C1 segment of cervical spinal cord (tissue), 14 donors: ENCODE measurements at places on chromosomes 3 and 15.

GRCh38 chr15:80536231-80536630 lies 132.0 kb downstream of the ARNT2 start:
- no peak for DNase-seq

- no peak for DNase-seq
Observed at GRCh38 chr3:45437383-45437782, 49.0 kb downstream of the LARS2 start.

- DNase-seq, result no peak
Observed at GRCh38 chr3:5019411-5020241, 40.4 kb downstream of the BHLHE40 start.

GRCh38 chr3:46429250-46429649 lies 22.2 kb downstream of the CCRL2 start:
- DNase-seq, result no peak

GRCh38 chr15:88331291-88331690 lies 74.8 kb upstream of the NTRK3 start:
- DNase-seq, result no peak

DNA sequence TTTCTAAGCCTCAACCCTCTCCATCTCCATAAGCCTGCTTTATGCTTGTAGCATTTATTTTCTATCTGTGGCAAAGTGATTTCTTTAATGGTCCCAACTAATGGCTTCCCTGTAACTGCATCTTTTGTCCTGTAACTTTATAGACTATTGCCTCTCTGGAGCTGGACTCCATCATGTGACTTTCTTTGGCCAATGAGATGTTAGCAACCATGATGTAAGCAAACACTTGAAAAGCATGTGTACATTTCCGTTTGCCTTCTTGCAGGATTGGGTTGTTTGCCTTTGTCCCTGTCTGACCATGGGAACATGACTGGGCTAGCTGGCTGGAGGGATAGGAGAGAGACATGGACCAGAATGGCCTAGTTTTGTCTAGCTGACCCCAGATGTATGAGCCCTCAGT lies 106.0 kb upstream of the LRIG1 start:
- DNase-seq, result no peak

- no peak for DNase-seq
Observed at GRCh38 chr3:111539351-111540331, 2.4 kb upstream of the CD96 start.

GRCh38 chr3:58576716-58577115 lies 475 bp downstream of the FAM107A start:
- DNase-seq, result no peak

GRCh38 chr3:11143476-11143875 lies 10.8 kb upstream of the HRH1 start:
- no peak for DNase-seq

- DNase-seq, result no peak
Observed at GRCh38 chr3:47008234-47008796, 28.8 kb downstream of the NBEAL2 start.

- DNase-seq, result peak; percentile 14
Observed at GRCh38 chr3:46660543-46661523, 32.6 kb downstream of the ALS2CL start.

- no peak for DNase-seq
Observed at GRCh38 chr3:99332276-99332675, 306.1 kb upstream of the COL8A1 start.

DNA sequence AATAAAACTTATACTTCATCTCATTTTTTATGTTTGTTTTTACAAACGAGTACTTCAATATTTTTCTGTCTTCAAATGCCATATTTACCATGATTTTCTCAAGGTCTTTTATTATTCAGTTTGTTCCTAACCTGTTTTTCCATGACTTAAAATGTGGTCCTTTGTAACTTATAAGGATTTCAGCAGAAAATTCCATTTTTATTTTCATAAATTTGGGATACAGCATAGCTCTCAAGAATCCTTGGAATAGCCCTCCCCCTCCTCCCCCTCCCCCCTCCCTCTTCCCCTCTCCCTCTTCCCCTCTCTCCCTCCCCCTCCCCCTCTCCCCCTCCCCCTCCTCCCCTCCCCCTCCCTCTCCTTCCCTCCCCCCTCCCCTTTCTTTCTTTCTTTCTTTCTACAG lies 14.9 kb upstream of the STX19 start:
- no peak for DNase-seq

DNA sequence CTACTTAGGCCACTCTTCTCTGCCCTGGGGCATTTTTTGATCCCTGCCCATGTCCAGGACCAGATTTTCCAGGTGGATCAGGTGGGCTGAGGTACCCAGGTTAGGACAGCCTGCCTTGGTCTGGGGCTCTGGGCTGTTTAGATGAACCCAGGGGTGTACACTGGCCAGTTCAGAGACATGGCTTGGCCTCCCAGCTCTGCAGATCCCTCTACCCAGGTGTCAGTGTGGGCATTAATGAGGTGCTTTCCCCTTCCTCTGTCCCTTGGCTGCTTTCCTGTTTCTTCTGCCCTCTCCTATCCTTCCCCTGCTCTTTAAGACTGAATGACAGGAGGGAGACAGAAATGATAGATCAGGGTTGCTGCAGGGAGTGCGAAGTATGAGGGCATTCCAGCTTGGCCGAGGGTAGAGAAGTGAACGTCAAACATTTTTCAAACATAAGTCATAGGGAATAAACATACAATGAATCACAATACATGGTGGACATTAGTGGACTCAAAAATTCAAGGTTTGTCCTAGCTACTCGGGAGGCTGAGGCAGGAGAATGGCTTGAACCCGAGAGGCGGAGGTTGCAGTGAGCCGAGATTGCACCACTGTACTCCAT lies 30.5 kb downstream of the RTP1 start:
- no peak for DNase-seq

- no peak for DNase-seq
Observed at GRCh38 chr15:63469190-63469589, 35.2 kb upstream of the USP3 start.

DNA sequence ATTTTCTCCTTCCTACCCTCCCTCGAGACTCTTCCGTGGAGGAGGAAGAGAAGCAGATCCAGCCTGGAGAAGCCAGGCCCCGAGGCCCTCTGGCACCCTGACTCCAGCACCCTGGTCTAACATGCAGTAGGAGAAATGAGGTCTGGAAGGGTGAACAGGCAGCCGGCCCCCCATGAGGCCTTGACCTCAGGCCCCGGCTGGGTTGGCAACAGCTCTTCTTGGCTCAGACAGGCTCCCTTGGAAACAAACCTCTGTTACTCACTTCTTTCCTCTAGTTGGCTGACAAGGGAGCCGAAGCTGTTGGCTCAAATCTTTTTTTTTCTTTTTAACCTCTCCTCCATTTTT lies 73.4 kb downstream of the CPN2 start:
- peak; percentile 62 for DNase-seq

GRCh38 chr15:69299451-69299886 lies 757 bp downstream of the PAQR5 start:
- DNase-seq, result no peak

DNA sequence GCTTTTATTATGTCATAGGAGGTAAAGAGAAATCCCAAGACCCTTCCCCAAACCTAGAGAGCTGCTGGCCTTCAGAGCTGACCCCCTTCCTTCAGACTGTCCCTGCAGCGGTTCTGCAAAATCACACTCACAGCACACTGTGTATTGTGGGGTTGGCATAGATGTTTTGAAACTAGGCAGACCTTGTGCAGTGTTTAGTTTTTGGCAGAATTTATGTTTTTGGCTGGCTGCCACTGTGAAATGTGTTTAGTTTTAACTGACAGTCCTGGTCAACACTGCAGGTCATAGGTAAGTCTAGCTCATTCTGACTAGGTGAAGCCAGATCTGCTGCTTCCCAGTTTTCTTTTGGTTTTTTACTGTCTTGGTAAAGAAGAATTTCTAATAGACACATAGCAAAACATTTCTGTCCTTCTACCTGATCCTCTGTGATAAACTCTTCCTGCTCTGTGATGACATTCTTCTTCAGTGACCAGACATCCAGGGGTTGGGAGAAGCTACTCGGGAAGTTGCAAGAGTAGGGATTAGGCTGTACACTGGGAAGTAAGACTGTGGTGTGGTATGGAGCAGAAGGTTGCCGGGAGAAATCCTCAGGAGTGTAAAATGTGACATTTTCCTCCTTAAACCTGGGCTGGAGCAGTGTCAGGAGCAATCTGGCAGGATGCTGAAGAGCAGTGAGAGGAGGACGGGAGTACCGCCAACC lies 209.6 kb upstream of the MCTP2 start:
- no peak for DNase-seq

GRCh38 chr3:114308830-114309229 lies 15.0 kb downstream of the TIGIT start:
- DNase-seq, result no peak

DNA sequence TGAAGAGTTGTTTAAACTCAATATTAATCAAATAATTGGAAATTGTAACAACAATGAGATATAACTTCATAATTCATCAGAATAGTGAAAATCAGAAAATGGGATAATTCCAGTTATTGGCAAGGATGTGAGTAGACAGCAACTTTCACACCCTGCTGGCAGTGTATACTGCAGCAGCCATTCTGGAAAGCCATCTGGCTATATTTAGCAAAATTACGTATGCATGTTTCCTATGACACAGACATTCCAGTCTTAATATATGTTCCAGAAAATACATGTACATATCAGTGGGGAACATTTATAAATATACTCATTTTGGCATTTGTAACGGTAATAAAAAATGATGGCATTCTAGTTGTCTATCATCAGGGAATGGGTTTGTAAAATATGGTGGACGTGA lies 564.1 kb downstream of the GBE1 start:
- DNase-seq, result no peak

- no peak for DNase-seq
Observed at GRCh38 chr3:171327441-171328174, 132.6 kb downstream of the TNIK start.

DNA sequence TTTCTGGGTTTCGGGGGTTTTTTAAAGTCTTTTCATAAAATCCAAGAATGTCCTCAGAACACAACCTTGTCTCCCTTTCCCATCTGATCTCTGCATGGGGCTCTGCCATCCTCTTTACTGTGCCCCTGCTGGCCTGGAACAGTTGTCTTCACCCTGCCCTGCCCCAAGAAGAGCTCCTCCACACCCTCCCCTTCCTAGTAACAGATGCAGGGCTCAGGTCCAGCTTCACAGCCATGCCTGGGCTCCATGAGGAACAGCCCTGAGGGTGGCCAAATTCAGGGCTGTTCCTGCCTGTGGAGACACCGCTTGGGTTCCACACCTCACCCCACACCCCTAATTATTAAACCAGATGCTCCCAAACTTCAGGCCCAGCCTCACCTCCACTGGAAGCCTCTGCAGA lies 12.9 kb upstream of the ULK3 start:
- DNase-seq, result no peak

- DNase-seq, result no peak
Observed at GRCh38 chr3:39413691-39414420, 7.3 kb downstream of the RPSA start.

- DNase-seq, result no peak
Observed at GRCh38 chr3:127471142-127471541, 119.4 kb downstream of the TPRA1 start.

DNA sequence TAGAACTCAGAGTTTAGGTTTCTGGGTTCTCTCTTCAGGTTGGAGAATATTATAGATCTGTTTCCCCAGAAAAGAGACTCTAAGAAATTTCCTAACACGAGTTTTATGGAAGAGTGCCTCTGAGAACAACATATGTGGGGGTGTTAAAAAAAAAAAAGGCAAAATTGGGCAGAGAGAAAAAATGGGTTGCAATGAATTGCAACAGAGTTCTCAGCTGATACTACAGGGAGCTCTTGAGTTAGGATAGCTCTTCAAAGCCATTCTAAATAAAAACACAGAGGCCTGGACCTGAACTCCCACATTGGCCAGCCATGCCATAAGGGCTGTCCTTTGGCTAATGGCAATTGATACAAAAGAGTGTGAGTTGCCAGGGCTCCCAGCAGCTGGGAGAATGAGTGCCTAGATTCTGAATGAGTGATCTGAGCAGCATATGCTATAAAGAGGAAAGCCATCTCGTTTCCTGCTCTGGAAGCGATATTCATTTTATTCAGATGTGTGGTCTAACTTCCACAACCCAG lies 20.1 kb upstream of the UBE2E2 start:
- no peak for DNase-seq

DNA sequence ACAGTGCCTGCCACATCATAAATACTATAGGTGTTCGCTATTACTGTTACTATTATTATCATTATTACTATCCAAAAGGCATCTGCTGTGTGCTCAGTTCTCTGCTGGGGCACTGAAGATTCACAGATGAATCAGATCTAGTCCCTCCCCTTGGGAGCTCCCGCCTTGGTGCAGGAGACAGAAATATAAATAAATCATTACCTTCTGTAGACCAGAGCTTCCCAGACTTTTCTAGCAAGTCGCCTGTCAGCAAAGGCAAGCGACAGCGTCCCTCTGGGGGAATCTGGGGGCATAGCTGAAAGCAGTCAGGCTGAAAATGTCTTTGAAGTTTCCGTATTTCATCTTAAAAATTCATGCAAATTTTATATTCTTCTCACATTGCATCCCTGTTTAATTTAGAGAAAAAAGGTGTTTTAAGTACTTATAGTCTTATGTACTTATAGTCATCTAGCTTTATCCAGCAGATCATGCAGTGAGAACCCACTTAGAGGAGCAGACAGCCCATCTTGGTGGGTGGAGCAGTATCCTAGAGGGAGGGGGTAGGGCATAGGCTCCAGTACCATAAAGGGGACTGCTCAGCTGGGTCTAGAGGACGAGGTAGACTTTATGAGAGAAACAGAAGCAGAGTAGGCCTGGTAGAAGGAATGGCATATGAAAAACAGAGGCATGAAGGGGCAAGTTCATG lies 10.4 kb upstream of the BRPF1 start:
- DNase-seq, result no peak

GRCh38 chr3:195023576-195023975 lies 247.4 kb downstream of the XXYLT1 start:
- no peak for DNase-seq

DNA sequence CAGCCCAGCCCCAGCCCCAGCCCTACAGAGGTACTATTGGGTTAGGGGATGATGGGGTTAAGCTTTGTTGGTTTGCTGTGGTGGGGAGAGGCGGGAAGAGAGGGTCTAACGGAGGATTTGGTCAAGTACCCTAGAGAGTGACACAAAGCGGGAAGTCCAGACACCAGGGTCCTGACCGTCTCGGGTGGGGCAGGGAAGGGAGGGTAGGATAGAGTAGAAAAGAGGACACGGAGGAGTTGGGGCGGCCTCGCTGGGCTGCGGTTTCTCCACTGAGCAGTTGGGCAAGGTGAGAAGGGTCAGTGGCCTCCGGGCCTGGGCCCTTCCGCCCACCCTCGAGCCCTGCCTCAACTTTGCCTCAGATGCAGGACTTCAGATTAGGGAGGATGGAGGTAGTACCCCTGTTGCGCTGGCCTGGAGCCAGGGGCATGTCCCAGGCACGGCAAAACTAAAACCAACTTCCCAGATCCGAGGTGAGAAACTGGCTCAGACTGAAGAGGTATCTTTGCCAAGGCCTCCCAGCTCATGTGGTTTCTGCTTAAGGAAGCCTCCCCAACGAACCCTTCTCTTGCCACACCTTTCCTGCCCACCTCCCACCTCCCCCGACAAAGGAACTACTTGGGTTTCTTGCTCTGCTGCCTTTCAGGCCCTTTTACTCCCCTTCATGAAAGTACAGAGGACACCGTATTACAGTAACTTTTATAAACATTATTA lies 551 bp downstream of the PML start:
- peak; percentile 21 for DNase-seq

- DNase-seq, result no peak
Observed at GRCh38 chr15:52331490-52332240, 36.1 kb upstream of the MYO5C start.

GRCh38 chr15:72491768-72492167 lies 17.6 kb downstream of the ARIH1 start:
- no peak for DNase-seq

- DNase-seq, result no peak
Observed at GRCh38 chr3:17315897-17316296, 426.5 kb downstream of the TBC1D5 start.

- DNase-seq, result no peak
Observed at GRCh38 chr3:51311055-51311454, 74.0 kb upstream of the MANF start.

- no peak for DNase-seq
Observed at GRCh38 chr3:110198717-110199587, 861.6 kb upstream of the DPPA4 start.
